H9 (cell line): ENCODE measurements at places on chromosomes 4 and X.

GRCh38 chr4:117610706-117611308, 423.5 kb upstream of the NDST3 start:
- no peak for DNase-seq

DNA sequence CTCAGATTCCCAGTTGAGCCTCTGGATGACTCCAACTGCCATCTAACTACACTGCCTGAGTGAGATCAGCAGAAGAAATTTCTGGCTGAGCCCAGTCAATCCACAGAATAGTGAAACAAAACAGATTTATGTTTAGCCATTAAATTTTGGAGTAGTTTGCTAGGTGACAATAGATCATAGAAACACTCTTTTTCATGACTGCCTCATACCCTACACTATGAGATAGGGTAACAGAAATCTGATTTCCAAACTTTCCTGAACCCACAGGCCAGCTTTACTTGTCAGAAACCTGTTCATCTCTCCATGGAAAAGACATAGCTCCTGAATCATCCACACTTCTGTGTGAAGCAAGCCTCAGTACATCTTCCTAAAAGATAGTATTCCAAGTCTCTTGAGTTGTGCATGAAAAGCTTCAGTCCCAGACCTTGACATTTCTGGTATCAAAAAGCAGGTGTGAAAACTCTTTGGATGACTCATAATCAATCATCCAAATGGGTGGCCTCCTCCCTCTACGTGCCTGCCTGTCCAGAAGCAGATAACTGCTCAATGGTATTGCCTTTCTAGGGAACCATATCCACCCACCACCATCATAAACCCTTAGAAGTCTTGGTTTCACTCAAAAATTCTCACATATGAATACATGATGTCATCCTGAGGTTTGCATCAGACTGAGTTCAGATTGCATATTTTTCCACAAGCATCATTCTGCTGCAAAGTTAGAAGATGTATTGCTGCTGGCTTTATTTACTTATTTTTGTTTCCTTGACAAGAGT, 47.5 kb upstream of the RAP2C start:
- no peak for DNase-seq

DNA sequence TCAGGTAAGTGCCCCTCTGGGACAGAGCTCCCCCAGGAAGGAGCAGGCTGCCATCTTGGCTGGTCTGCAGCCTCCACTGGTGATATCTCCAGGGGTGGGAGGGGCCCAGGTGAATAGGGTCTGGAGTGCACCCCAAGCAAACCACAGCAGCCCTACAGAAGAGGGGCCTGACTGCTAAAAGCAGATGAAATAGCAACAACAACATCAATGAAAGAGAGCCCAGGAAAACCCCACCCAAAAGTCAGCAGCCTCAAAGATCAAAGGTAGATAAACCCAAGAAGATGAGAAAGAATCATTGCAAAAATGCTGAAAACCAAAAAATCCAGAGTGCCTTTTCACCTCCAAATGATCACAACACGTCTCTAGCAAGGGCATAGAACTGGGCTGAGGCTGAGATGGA, 92.5 kb upstream of the PAGE3 start:
- no peak for DNase-seq

DNA sequence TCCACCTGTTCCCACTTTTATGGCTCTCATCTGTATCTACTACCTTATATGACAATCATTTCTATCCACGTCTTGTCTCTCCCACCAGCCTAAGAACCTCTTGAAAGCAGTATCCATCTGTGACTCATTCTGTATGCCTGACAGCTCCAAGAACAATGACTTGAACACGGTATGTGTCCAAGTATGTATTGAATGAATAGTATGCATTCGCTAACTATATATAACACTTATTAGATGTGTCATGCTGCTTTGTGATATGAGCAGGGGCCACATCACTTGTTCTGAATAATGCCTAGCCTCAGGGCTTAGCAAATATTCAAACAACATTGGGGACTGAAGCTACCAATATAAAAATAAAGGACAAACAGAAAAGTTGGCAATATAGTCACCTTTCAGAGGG, 4.9 kb downstream of the OPHN1 start:
- no peak for DNase-seq

- no peak for DNase-seq
These were observed 41.1 kb downstream of the BMPR1B start for GRCh38 chr4:94798808-94799207.

DNA sequence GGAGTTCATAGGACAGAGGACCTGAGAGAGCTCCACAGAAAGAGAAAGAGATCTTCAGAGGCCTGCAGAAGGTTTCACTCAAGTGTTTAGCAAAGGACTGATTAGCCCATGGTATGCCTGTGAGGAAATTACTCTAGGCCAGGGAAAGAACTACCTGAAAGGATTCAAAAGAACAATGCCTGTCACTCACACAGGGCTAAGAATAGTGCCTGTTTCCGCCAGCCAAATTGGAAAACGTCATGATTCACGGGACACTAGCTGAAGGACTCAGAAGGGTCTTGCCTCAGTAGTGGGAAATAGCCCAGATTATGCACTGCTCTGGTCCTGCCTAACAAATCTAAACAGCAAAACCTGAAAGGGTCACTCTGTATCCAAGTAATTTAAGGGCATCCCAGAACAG, 21.1 kb downstream of the SYTL4 start:
- no peak for DNase-seq

DNA sequence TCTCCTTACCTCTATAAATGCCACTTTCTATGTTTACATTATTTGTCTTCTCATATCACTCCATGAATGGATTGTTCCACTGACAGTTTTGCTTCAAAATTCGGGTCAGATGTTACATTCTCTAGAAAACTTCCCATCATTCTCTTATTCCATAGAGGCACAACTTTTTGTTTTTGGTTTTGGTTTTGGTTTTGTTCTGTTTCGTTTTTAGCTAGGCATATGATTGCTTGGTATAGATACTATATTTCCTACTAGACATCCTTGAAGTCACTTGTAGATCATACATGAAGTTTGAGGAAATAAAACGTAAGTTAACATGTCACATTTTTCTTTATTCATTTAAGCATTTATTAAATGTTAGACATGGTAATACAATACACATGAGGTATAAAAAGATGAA, 961.0 kb downstream of the PCDH18 start:
- DNase-seq = no peak

DNA sequence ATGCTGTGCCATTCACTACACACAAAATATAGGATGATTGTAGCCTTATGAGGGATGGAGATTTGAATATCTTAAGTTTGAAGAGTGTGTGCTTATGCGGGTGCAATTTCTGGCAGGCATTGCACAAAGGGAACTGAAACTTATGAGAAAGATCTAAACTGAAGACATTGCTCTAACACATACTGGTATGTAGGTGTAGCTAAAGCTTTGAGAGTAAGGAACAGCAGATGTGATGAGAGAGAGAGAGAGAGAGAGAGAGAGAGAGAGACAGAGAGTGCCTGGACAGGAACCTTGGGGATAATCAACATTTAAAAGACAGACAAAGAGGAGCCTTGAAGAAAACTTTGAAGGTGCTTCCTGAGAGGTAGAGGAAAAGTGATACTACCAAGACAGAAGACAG, 379.7 kb downstream of the SPRY1 start:
- no peak for DNase-seq

- no peak for DNase-seq
These were observed 55.8 kb downstream of the LRP2BP start for GRCh38 chr4:185339941-185340340.

DNA sequence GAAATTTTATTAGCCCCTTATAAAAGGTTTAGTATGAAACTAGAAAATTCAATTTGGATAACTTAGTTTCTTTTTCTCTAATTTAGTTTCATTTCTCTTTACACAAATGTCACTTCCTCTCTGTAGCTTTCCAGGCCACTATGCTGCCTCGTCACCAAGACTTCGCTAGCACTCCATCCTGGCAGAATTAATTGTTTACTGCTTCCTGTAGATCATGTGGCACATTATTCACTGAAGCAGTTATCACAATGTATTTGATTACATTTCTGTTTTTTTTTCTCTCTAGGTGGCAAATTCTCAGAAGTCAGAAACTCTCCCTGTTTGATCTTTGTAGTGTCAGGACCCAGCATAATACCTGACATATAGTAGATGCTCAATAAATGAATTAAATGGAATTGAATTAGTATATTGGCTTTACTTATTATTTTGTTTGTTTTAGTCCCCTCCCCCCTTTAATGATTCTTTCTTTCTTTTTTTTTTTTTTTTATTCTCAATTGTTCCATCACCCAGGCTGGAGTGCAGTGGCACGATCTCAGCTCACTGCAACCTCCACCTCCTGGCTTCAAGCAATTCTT, 9.3 kb upstream of the SAT1 start:
- no peak for DNase-seq

- DNase-seq = no peak
These were observed 361 bp downstream of the QDPR start for GRCh38 chr4:17511509-17511949.

DNA sequence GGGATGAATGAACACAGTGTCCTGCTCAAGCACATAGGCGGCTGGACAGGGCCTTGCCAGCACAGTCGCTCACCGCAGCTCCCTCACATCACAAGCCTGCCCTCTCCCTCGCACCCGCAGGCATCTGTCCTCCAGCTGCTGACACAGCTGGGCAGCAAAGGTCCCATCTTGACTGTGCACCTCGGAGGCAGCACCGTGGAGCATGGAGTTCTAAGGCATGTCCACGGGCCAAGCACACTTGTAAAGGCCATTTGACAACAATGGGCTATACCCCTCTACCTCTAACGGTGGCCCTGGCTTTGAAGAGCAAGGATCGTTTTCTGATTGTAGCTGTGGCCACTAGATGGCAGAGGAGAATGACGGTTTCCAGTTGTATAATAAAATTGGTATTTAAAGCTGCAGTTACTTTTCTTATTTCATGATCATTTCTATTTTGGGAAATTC, 53.8 kb downstream of the APLN start:
- no peak for DNase-seq

GRCh38 chr4:185936650-185937376, 124.8 kb upstream of the SORBS2 start:
- no peak for DNase-seq

DNA sequence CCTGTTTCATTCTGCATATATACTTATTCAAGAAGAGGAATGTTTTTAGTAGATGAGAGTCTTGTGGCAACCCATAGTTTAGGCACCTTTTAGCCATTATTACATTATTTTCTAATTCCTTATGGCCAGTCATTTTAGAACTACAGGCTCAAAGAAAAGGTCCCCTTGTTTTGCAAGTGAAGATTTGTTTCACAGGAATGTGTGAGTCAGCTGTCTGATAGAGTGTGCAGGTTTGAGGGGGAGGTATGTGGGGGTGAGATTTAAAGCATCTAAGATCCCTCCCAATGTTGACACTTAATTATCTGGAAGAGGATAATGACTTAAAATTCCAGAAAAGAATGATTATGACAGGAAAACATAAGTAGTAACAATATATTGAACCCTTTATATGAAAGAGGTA, 495.6 kb downstream of the KCNIP4 start:
- DNase-seq = no peak

- DNase-seq = no peak
These were observed 33.6 kb upstream of the TADA2B start for GRCh38 chr4:7009564-7009963.

- DNase-seq = no peak
These were observed 973 bp downstream of the STK32B start for GRCh38 chr4:5052204-5052702.

- no peak for DNase-seq
These were observed 72.2 kb upstream of the PPP3CA start for GRCh38 chr4:101419336-101420135.

DNA sequence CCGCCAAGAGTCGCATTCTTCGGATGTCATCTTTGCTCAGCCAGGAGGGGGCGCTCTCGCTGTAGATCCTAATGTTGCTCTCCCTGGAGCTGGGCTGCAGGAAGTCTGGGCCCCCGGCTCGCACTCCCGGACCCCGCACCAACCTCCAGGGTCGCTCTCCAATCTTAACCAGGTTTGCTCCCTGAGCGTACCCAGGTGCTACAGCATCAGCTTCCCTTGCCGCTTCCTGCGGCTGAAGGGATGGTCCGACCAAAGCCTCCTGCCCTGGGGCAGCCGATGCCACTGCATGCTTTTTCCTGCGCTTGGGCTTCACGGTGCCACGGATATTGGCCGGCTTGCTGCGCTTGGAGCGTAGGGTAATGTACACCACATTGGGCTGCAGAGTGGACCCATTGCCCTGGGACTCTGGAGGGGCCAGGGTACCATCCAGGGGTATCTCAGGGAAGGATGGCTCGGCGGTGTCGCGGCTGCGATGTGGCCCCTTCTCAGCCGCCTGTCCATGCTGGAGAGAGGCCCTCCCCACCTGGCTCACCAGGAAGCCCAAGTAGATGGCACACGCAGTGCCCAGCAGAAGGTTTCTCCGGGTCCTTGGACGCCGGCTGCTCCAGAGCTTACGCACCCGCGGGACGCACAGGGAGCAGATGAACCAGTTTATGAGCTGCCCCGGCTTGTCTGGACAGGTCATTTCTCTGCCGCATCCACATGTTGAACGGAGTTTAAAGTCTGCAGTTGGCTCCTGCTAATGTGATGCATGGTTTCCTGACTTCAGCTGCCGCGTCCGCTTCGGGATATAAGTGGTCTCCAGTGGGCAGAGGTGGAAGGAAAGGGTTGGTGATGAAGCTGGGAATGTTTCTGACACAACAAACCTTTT, 1.9 kb downstream of the GASK1B start:
- peak; percentile 60 for DNase-seq

DNA sequence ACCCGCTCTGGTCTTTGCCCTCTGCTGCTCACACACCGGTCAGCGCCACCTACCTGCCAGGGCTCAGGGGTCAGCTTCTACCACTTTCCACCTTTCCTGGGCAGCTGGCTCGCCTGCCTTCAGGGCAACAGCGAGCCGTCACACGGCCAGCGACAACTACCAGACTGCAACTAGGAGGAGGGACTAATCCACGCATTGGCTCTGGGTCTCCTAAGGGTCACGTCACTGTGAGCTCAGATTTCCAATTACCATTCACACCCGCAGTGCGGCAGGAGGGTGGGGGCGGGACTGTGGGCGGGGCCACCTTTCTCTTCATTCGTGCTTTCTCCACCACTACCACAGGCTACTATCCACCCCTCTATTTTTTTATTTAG, at the start of gene BEX5:
TSS of gene BEX5 (minus strand) at position 172 of the 374 bp plus-strand sequence. CDS start 1,712 bp downstream, outside the sequence.
- DNase-seq = peak; percentile 87

DNA sequence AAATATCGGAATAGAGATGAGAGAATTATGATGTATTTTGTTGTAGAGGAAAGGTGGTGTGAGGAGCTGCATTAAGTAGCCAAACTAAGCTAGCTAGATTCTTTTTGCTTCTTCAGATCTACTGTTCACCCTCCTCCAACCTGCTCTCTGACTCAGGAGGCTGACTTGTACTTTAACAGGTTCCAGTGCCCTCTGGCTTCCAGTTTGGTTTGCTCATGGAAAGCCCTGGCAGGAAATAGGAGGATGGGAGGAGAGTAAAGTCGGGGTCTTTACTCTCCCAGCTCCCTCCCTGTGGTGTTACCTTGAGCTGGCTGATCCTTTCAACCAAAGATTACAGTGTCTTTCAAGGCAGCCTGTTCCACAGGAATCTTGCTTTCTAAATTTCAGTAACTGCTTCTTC, 277.0 kb upstream of the EDA2R start:
- DNase-seq = peak; percentile 25

GRCh38 chr4:76546759-76547742, 112.0 kb downstream of the SHROOM3 start:
- no peak for DNase-seq
